ENCODE measurements at places on chromosomes 4 and X. TPM values are rescaled to one million over a fixed set of nuclear protein-coding genes. Genes with fewer than 3 reads are reported as not detected.

GRCh38 chr4:52869656-52870055, 7.5 kb downstream of the RASL11B start:
- DNase-seq: no peak

GLRB gene
- not detected for total RNA-seq

DNA sequence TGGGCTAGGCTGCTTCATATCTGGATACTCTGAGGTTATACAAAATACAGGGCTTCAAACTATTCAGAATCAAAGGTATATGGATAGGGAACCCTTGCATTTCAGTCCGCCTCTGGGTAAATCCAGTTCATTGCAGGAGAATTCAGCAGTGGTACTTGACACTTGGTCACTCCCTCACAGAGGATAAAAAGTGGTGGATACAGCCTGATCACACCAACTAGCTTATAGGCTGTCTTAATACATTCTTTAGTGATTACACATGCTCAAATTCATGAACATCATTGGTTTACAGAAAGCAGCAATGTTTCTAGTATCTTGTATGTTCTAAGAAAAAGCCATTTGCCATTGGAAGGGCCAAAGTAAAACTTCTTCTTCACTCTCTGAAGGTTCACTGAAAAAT, 104.8 kb upstream of the PDE5A start:
- DNase-seq: no peak

DNA sequence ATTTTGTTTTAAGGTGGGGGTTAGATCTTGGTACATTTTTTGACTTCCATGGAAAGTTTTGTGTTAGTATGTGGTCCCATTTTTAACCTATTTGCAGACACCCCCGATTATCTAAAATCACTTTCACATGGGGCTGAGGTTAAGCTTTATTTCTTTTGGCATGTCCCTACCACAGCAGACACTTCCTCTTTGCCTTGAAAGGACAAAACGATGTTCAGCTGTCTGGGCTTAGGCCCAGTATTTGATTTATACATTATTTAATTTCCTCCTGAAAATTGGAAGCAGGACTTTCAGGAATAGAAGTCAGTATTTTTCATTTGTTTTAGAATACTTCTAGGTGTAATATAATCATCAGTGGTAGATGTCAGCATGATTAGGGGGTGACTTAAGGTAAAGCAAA, 112.4 kb upstream of the SPRY1 start:
- no peak for DNase-seq

DNA sequence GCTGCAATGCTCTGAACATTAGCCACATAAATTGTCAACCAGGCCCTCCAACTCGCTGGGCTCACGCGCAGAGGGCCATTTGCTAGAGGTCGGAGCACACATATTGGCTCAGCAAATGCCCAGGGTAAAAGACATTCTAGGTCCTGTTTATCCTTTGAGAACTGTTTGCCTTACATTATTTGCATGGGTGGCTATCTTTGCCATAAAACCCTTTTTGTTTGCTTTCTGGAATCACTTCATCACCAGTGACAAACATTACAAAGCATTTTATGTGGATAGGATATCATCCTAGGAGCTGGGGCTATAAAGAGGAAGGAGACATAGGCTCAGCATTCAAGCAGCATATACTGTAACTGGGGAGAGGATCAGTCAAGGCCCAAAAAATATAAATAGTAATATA, 149.2 kb upstream of the RAI2 start:
- no peak for DNase-seq

GRCh38 chr4:152880263-152880662, 55.9 kb upstream of the FHDC1 start:
- DNase-seq: no peak

- no peak for DNase-seq
Measured at GRCh38 chrX:20571611-20572010, 304.9 kb upstream of the RPS6KA3 start.

DNA sequence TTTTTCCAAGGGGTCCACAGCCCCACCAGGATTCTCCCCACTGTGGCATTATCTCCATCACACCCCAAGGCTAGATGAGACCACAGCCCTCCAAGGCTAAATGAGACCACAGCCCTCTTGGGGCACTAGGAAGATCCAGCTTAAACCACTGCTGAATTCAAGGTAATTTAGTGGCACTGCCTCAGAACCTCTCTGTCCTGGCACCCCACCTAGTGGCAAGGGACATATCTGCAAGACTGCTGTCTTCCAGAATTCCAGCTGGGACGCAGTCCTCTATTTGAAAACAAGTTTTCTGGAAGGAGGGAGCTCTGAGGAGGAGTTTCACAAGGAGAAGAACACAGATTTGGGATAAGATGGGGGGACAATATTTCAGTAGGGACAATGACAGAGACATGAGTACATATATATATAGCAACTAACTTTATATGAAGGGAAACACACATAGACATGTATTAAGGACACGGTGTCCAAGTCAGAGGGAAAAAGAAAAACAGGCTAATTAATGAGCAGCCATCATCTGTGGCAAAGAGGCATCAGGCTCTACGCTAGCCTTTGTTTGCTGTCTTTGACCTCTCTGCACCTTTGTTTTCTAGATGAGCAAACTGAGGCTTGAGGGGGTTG, 9.3 kb downstream of the CETN2 start:
- no peak for DNase-seq

DNA sequence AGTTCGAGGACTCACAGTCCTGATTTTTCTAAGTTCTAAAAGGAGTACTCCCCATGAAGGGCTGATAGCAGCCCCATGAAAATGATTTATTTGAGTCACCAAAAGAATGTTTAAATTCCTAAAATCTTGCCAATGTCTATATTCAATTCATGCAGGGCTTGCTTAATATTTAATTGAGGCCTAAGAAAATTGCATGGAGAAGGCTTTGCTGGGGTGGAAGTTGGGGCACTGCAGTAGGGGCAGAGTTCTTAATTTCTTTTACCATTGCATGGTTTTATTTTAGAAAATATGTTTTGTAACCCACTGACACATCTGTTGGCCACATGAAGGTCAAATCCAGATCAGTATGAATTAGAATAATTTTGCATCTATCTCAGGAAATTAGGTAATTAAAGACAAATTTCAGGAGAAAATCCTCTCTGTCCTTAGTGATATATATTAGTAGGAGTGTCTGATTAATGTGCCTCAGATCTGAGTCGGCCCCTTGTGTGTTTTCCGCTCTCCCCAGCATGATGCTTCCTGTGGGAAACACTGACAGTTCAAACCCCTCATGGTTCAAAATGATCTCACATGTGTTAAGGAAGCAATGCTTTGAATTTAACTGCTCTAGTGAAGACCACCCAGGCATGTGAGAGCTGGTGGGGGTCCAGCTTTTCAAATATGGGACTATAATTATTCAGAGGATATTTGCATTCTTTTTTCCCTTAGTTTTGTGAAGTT, 54.0 kb upstream of the EGFL6 start:
- DNase-seq: no peak

DNA sequence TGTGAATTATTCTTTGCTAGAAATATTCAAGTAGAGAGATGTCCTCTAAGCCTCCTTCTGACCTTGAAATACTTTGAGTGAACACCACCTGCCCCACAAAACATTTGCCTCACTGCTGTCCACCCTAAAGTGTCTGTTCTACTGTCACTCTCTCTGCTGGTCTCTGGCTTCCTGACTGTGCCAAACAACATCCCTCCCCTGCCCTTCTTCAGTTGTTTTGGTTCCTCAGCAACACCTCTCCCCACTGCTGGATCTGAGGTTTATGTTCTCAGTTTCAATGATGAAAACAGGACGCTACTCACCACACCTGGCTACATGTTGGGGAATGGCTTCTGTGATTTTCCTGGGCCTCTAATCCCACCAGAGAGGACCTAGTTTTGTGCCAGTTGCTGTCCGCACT, 456.9 kb downstream of the BCOR start:
- DNase-seq: no peak

GRCh38 chrX:31092970-31093638, 21.3 kb upstream of the FTHL17 start:
- no peak for DNase-seq

GRCh38 chr4:94570558-94570957, 118.8 kb downstream of the PDLIM5 start:
- no peak for DNase-seq

DNA sequence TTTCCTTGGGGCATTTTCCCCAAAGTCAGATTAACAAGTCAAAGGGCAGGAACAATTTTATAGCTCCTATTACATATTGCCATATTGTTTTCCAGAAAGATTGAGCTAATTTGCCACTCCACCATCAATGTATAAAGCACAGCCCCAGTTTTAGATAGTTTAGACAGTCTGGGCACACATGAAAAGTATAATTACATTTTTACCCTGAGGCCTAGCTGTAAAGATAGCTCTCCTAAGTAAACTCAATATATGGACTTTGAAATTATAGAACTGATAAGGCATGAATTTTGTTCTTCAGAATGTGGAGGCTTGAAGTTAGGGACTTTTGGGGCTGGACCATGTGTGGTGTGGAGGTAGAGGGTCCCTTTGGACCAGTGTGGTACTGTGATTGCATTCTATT, 166.0 kb downstream of the FHIP1A start:
- no peak for DNase-seq

BEND2 gene
- not detected for total RNA-seq

GRCh38 chrX:44946771-44947170, 73.8 kb downstream of the KDM6A start:
- no peak for DNase-seq
